ENCODE measurements at places on chromosomes 16 and 17. TPM values are rescaled to one million over a fixed set of nuclear protein-coding genes. Genes with fewer than 3 reads are reported as not detected.

The CHRNE gene
- total RNA-seq = 1.5 TPM

The BCL6B gene
- total RNA-seq = 127 TPM

The DHRS7B gene
- 23.0 TPM for total RNA-seq

The TMEM114 gene
- not detected for total RNA-seq

The HIGD1B gene
- total RNA-seq = not detected

The MEIOC gene
- total RNA-seq = under 0.01 TPM

The OR1D5 gene
- not detected for total RNA-seq

The PYDC1 gene
- not detected for total RNA-seq

The TBX2 gene
- total RNA-seq = 1.0 TPM

The NPIPB2 gene
- total RNA-seq = 4.0 TPM

The CYLD gene
- total RNA-seq = 30.2 TPM

The ANKFN1 gene
- total RNA-seq = not detected

The PSME3IP1 gene
- 77.9 TPM for total RNA-seq

The KRT28 gene
- total RNA-seq = not detected

The MT1X gene
- 13.8 TPM for total RNA-seq

The CCL2 gene
- 78.8 TPM for total RNA-seq

The CIITA gene
- 0.09 TPM for total RNA-seq

The TLE7 gene
- not detected for total RNA-seq

The GNG13 gene
- total RNA-seq = not detected

The EFCAB3 gene
- total RNA-seq = not detected

The CACNG1 gene
- total RNA-seq = not detected

The SECTM1 gene
- 0.36 TPM for total RNA-seq

The CCDC40 gene
- 1.5 TPM for total RNA-seq

The NPIPA7 gene
- 0.09 TPM for total RNA-seq

The ZFP90 gene
- 18.2 TPM for total RNA-seq

The IGFALS gene
- total RNA-seq = not detected

The GLIS2 gene
- 1.8 TPM for total RNA-seq

The TAC4 gene
- not detected for total RNA-seq

The MIEF2 gene
- total RNA-seq = 9.6 TPM

The PRAC2 gene
- total RNA-seq = not detected

The DRC3 gene
- 1.3 TPM for total RNA-seq

The TBC1D3E gene
- not detected for total RNA-seq

The TMEM238L gene
- total RNA-seq = not detected

The SPAG5 gene
- total RNA-seq = 35.4 TPM

The CLDN9 gene
- total RNA-seq = not detected

The VPS9D1 gene
- total RNA-seq = 6.7 TPM

The KRTAP9-7 gene
- total RNA-seq = not detected

The BAHCC1 gene
- 5.6 TPM for total RNA-seq

The OTOA gene
- 0.09 TPM for total RNA-seq

The KRTAP9-2 gene
- not detected for total RNA-seq

The CDYL2 gene
- total RNA-seq = 26.4 TPM

The SLC22A31 gene
- not detected for total RNA-seq

The PRCD gene
- total RNA-seq = 0.85 TPM

The KRTAP1-1 gene
- total RNA-seq = not detected

Measured in endothelial cell of coronary artery (primary cell).